Amygdala (tissue), 56 donors: ENCODE measurements at places on chromosomes 2 and 18.

- no peak for DNase-seq
Observed at GRCh38 chr2:204234879-204235278, 298.3 kb downstream of the ICOS start.

- no peak for DNase-seq
Observed at GRCh38 chr2:226795281-226796011, 4.2 kb downstream of the IRS1 start.

- DNase-seq, result no peak
Observed at GRCh38 chr2:48137829-48138228, 231.5 kb upstream of the FBXO11 start.

GRCh38 chr2:210626849-210627248 lies 70.5 kb downstream of the CPS1 start:
- DNase-seq, result no peak

GRCh38 chr2:12321886-12322285 lies 394.9 kb upstream of the TRIB2 start:
- DNase-seq, result no peak

DNA sequence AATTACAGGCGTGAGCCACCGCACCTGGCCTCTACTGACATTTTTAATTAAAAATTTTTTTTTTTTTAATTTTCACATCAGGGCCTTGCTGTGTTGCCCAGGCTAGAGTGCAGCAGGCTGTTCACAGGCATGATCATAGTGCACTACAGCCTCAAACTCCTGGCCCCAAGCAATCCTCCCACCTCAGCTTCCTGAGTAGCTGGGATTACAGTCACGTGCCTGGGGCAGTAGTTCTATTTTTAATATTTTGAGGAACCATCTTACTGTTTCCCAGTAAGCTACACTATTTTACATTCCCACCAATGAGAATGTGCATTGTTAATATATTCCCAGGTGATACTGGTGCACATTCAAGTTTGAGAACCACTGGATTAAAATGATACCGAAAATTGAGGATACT lies 92.7 kb downstream of the WDSUB1 start:
- DNase-seq, result no peak

- no peak for DNase-seq
Observed at GRCh38 chr18:59265246-59265973, 7.8 kb downstream of the RAX start.

DNA sequence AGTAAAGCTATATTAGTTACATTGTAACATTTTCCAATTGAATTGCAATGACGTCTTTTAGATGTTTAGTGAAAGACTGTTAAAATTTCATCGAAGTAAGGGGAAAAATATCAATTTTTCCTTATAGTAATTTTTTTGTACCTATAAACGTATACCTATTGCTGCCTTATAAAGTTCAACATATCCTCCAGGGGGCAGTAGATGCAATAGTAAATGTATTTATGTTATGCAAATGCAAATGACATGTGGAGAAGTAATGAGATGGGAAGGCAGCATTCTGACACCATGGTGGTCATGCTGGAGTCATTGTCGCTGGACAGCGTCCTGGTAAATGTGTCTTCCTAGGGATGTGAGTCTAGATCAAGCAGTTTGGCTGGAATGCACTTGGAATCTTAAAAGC lies 38.7 kb downstream of the MSTN start:
- DNase-seq, result no peak

DNA sequence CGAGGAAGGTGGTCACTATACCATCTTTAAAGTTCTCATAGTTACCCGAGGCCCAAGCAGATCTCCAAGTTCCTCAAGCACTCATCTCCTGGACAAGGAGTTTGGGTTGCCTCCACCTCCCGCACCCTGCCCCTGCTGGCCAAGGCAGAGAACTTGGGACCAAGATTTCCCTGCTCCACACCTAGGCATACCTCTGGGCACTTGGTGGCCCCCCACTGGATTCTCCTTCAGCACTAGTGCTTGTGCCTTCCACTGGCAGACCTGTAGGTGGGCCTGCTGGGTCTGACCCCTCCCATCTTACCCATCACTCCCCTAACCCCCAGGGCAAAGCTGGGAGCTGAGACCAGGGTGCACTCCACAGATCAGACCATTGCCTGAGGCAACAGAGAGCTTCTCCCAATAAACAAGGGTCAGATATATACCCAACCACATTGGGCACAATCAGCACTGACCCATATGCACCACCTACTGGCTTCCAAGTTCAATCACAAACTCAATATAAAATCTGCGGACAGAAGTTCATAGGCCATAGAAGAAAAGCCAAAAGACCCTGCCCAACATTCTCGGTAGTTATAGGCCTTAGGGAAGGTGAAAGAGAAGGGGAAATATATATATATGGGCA lies 244.2 kb downstream of the EXOC6B start:
- DNase-seq, result no peak

GRCh38 chr2:52311862-52312261 lies 1279.9 kb upstream of the NRXN1 start:
- no peak for DNase-seq

- no peak for DNase-seq
Observed at GRCh38 chr2:38666556-38666910, 619 bp downstream of the GALM start.

DNA sequence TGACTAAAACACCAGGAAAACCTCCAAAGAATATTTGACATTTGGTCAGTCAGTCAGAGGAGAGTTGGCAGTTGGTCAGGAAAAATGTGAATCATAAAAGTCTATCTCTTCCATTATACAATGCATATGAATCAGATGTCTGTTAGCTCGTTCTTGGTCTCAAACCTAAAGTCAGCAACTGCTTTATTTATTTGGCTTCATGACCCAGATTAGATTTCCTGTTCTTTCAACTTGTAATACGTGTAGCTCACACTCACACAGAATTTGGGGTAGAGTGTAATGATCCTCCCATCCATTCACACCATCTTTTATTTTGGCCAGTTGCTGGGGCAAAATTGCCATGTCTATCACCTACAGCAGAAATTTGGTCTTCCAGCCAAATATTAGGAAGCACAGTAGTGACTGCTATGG lies 81.9 kb upstream of the COL5A2 start:
- DNase-seq, result no peak

DNA sequence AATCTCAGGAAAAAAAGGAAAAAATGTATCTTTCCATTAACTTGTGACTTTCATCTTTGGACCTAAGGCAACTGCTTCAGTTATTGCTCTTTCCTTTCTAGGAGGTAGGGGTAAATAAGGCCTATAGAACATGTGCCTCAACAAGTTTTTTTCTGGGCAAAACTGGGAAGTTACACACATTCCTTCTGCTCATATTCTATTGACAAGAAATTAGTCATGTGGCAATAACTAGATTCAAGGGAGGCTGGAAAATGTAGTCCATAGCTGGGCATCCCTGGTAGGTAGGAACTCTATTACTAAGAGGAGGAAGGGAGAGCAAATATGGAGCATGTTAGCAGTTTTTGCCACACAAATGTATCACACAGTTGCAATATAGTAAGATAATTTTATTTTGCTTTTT lies 37.7 kb upstream of the NEMP2 start:
- DNase-seq, result no peak

DNA sequence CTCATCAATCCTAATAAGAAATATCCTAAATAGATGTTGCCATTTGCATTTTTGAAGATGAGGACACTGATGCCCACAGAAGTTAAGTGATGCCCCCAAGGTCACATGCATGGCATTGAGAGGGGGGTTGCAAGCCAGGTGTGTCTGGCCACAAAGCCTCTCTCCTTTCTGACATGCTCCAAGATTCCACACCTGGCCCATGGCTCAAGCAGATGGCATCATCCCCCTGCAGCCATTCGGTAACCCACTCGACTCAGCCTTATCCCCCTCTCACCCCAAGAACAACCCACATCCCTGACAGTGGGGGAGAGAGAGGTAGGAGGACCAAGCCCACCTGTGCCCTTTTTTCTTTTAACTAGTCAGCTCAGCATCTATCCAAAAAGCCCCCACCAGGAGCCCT lies 16.5 kb upstream of the TEX51 start:
- DNase-seq, result no peak

GRCh38 chr2:156322051-156322685 lies 10.4 kb downstream of the NR4A2 start:
- no peak for DNase-seq

- no peak for DNase-seq
Observed at GRCh38 chr18:7514796-7515440, 52.2 kb upstream of the PTPRM start.

- DNase-seq, result no peak
Observed at GRCh38 chr2:200090683-200091082, 135.3 kb downstream of the MAIP1 start.

DNA sequence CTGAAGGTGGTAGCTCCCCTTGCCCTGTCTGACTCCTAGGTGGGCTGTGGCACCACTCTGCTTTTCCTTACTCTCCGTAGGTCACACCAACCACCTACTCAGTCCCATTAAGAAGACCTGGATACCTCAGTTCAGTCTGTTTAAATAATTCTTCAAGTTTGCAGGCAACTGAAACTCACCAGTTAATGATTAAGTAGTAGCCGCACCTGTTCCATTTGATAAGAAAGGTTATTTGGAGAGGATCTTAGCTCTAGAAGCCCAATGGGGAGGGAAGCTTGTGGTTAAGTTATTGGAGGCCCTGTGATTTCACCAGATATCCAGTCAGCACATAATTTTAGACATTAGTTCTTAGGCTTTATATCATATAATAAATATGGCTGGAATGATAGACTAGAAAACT lies 1193.0 kb downstream of the DPP10 start:
- DNase-seq, result no peak

- DNase-seq, result no peak
Observed at GRCh38 chr18:39840856-39841481, 2114.1 kb upstream of the PIK3C3 start.

DNA sequence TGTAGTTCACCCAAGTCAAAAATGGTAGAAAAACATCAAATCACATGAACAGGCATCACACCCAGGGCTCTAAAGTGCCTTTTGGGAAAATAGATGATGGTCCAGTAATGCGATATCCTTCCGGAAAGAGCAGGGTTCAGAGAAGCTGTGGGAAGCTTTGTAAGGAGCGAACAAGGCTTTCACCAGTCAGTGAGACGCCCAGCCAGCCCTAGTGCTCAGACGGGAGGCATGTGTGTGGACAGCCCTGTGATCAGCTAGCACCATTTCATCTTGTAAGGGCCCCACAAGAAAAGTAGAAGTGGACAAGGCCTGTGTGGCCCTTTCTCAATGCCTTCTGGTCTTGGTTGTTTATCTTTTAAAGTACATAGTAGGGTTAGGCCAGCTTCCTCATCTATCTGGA lies 76.1 kb downstream of the SMIM21 start:
- no peak for DNase-seq

DNA sequence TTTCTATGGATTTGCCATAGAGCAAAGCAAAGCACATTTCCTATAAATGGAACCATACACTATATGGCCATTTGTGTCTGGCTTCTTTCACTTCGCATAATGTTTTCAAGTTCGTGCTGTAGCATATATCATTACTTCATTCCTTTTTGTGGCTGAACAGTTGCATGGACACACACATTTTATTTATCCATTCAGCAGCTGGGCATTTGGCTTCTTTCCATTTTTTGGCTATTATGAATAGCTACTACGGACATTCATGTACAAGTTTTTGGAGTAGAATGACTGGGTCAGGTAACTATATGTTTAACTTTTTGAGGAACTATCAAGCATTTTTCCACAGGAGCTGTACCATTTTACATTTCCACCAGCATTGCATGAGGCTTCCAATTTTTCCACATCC lies 10.7 kb upstream of the SELENOI start:
- DNase-seq, result no peak

DNA sequence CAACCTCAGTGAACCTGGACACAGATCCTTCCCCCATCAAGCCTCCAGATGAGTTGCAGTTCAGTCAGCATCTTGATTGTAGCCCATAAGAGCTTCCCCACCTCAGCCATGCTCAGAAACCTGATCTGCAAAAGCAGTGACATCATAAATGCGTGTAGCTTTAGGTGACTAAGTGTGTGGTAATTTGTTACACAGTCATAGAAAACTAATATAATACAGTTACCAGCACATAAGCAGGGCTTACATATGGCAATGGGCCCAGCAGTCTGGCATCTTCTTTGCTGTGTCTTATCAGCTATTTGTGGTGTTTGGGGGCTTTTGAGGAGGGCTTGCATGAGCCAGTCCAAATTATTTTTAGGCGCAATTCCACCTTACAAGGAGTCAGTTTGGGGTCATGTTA lies 807.0 kb downstream of the SLC4A3 start:
- no peak for DNase-seq

GRCh38 chr2:200538139-200538538 lies 12.1 kb downstream of the SGO2 start:
- DNase-seq, result no peak

DNA sequence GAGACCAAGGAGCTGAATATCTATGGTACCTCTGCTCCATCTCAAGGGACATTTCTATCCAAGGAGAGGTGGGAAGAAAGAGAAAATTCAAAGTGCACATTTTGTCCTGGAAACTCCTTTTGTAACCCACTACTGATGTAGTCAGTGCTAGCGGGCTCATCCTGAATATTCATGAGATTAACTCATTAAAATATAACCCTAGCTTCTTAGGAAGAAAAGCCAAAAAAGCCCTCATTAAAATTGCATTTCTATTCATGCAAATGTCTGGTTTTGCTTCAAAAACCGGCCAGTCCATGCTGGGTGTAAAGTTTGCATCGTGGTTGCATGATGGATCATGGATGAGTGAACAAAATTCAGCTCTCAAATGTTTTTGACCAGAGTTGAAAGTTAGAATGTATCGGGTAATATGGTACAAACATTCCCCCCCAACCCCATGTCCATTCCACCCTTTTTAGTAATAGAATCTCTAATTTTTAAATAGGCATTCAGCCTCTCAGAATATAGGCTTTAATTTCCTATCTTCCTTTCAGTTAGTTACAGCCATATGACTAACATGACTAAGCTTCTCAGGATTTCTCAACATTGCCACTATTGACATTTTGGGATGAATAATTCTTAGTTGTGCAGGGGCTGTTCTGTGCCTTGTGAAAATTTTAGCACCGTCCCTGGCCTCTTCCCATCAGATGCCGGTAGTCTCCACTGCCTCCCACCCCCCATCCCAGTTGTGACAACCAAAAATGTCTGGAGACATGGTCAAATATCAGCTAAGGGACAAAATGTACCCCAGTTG lies 104.2 kb upstream of the RND3 start:
- DNase-seq, result no peak

DNA sequence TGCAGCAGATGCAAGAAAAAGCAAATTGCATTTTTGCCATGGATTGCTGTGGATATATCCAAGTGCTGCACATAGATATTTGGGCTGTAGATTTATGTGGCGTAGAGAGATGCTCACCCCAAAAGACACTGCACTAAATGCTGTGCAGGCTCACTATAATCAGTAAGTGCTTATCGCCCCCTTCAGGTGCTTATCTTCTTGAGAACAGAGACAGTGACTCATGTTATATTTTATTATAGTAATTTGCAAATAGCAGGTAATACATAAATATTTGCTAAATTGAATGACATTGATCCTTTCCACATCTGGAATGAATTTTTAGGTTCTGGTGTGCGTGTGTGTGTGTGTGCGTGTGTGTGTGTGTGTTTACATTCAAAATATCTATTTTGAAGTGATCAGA lies 36.8 kb upstream of the PLEKHM3 start:
- no peak for DNase-seq

DNA sequence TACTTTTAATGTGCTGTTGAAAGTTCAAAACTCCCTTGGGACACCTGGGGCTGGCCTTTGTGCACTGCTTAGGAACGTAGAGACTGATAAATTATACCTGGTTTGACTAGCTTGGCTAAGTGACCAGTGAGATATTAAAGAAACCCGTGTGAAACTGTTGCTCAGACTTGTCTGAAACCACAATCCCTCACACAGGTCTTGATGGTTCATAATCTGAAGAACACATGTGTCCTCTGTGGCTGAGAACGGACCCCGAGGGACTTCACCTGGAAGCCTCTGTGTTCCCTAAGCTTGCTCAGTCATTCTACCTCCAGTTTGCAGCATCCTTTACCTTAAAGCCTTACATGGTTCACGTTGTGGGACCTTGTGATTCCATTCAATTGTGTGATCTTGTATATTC lies 218.8 kb downstream of the CBLN2 start:
- DNase-seq, result no peak
